ENCODE measurements at places on chromosomes 2 and 18.

GRCh38 chr18:35438480-35439234, 59.1 kb downstream of the INO80C start:
- H3K27me3 ChIP-seq: peaks cover 10% of the 10 kb centered on the region
- H3K27ac ChIP-seq: no peak overlapping the region
- H3K4me1 ChIP-seq: peaks cover 16% of the 10 kb centered on the region
- no peak overlapping the region for H3K4me3 ChIP-seq
- H3K36me3 ChIP-seq: no peaks in the 10 kb centered on the region
- no peak for DNase-seq

DNA sequence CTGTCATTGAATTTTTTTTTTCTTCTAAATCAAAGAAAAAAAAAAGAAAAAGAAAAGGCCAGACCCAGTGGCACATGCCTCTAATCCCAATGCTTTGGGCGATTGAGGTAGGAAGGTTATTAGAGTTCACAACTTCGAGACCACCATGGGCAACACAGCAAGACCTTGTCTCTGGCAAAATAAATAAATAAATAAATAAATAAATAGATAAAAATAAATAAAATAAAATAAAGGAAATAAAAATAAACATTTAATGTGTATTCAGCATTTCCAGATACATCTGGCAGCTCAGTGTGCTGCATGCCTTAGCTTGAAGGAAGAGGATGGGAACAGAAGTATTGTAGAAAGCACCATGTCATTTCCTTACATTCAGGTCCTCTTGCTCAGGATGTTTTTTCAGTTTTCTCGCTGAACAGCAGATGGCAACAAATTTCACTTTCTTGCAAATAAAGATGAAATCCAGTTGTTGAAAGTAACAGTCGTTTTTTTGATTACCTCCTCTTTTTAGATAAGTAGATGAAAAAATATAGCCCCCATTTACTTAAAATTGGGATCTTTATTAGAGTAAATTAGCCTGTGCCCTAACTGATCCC, 25.7 kb upstream of the FAM178B start:
- H3K4me3 ChIP-seq: no peak overlapping the region
- no peak overlapping the region for H3K27ac ChIP-seq
- H3K36me3 ChIP-seq: no peaks in the 10 kb centered on the region

- H3K4me1 ChIP-seq: peaks cover 54% of the 10 kb centered on the region
- H3K27ac ChIP-seq: no peak overlapping the region
- peaks cover 9% of the 10 kb centered on the region for H3K27me3 ChIP-seq
- H3K36me3 ChIP-seq: no peaks in the 10 kb centered on the region
These were observed 525.9 kb downstream of the TMEM182 start for GRCh38 chr2:103287746-103288145.

GRCh38 chr2:168089200-168089599, 158.2 kb downstream of the STK39 start:
- no peaks in the 10 kb centered on the region for H3K27me3 ChIP-seq
- H3K4me1 ChIP-seq: peaks cover 42% of the 10 kb centered on the region
- no peak overlapping the region for H3K4me3 ChIP-seq
- no peak for DNase-seq
- H3K36me3 ChIP-seq: peaks cover 8% of the 10 kb centered on the region

DNA sequence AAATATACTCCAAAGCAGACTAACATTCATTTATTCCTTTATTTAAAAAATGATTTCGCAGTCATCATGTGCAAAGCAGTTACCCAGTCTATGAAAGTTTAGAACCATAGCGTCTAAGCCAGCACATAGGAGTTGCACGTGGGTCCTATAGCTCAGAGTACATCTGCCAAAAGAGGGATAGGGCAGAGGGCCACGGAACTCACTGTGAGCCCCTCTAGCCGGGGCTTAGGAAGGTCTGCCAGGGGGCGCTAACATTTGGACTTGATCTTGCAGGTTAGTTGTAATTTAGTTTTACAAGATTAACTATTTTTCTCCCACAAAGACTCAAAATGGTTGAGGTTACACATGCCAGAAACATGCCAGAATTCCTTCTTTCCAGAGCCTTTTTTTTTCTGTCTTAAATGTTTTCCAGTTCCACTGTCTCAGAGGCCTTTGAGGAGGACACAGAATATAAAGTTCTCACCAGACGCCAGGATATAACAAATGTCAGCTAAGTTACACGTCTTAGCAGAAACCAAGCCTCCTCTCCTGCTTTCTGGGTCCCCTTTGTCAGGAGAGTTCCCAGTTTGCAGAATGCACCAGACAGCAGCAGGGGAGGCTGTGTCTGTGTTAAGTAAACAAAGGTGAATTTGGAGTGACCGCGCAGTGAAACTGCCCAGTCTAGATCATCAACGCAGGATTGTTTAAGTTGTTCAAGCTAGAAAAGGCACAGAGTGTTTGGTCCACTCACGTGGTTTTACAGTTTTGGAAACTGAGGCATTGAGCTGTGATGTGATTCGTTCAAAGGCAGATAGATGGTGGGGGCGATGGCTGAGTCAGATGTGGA, 292.0 kb downstream of the PRKCE start:
- peaks cover 9% of the 10 kb centered on the region for H3K27me3 ChIP-seq
- H3K4me3 ChIP-seq: no peak overlapping the region
- DNase-seq: no peak
- peak overlapping the region; percentile 46 for H3K27ac ChIP-seq

DNA sequence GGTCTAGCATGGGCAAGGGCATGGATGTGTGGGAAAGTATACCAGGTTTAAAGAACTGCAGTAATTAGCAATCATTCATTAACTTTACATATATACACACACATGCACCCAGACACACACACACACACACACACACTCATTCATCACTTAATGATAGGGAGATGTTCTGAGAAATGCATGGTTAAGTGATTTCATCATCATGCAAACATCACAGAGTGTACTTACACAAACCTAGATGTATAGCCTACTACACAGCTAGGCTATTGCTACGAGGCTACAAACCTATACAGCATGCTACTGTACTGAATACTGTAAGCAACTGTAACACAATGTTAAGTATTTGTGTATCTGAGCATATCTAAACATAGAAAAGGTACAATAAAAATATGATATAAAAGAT, 83.6 kb downstream of the COLEC12 start:
- no peak for DNase-seq
- no peak overlapping the region for H3K27ac ChIP-seq
- peaks cover 33% of the 10 kb centered on the region for H3K4me1 ChIP-seq
- no peaks in the 10 kb centered on the region for H3K27me3 ChIP-seq
- peaks cover 18% of the 10 kb centered on the region for H3K36me3 ChIP-seq

GRCh38 chr2:14773696-14774095, 141.2 kb downstream of the LRATD1 start:
- no peak for DNase-seq
- H3K36me3 ChIP-seq: no peaks in the 10 kb centered on the region
- peaks cover 11% of the 10 kb centered on the region for H3K27me3 ChIP-seq
- H3K4me3 ChIP-seq: no peak overlapping the region

GRCh38 chr2:69615078-69615625, 28.4 kb downstream of the AAK1 start:
- no peak overlapping the region for H3K27ac ChIP-seq
- no peaks in the 10 kb centered on the region for H3K27me3 ChIP-seq

- DNase-seq: no peak
- no peak overlapping the region for H3K27ac ChIP-seq
- no peaks in the 10 kb centered on the region for H3K36me3 ChIP-seq
- no peaks in the 10 kb centered on the region for H3K27me3 ChIP-seq
- H3K4me1 ChIP-seq: peaks cover 40% of the 10 kb centered on the region
These were observed 29.4 kb upstream of the WDR75 start for GRCh38 chr2:189411860-189412259.

DNA sequence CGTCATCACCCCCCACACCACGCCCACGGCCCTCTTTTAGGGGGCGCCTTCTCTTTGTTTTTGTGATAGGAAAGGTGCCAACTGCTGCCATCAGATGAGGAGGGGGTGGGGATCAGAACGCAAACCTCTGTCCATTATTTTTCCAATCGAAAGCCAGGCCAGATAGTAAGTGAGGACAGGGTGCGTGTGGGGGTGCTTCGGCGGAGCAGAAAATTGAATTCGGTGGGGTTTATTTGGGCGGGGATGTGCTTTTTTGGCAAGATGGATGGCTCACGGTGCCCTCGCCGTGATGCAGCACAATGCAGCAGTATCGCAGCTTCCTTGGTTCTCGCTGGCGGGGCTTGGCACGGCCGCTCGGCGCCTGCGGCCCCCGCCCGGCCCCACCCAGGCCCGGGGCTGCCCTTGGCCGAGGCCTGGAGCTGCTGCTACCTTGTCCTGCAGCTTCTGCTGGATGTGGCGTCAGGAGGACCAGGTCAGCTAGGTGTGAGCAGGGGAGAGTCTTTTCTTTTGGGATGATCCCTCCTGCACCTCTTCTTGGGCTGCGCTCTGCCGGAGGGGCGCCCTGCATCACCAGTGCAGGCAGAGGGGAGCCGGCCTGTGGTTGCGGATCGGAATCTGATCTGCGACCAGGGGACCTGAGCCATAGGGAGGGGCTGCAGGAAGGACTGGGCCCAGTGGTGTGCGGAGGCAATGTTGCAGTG, 1.3 kb downstream of the SPTBN1 start:
- no peaks in the 10 kb centered on the region for H3K36me3 ChIP-seq
- peaks cover 15% of the 10 kb centered on the region for H3K27me3 ChIP-seq
- no peak overlapping the region for H3K27ac ChIP-seq
- peak; percentile 62 for DNase-seq
- H3K4me3 ChIP-seq: peak overlapping the region; percentile 94
- H3K4me1 ChIP-seq: peaks cover 34% of the 10 kb centered on the region

- no peak for DNase-seq
- H3K4me1 ChIP-seq: peaks cover 48% of the 10 kb centered on the region
- H3K36me3 ChIP-seq: peaks cover 57% of the 10 kb centered on the region
- H3K27me3 ChIP-seq: peaks cover 6% of the 10 kb centered on the region
- no peak overlapping the region for H3K4me3 ChIP-seq
These were observed 7.1 kb upstream of the KCMF1 start for GRCh38 chr2:84963692-84964405.

DNA sequence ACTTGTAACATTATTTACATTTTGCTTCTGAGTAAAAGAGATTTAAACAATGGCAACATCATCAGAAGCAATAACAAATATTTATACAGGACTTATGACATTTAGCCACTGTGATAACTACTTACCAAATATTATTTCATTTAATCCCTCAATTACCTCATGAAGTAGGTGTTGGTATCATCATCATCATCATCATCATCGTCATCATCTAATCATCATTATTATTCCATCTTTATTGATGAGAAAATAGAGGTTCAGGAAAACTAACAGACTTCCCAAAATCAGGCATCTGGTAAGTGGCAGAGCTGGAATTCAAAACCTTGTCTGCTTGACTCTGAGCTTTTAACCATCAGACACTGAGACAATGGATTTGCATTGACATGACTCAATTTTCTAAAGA, 204.4 kb downstream of the NCKAP5 start:
- H3K27ac ChIP-seq: no peak overlapping the region
- H3K36me3 ChIP-seq: no peaks in the 10 kb centered on the region
- peaks cover 31% of the 10 kb centered on the region for H3K4me1 ChIP-seq
- H3K27me3 ChIP-seq: peaks cover 4% of the 10 kb centered on the region
- no peak for DNase-seq

DNA sequence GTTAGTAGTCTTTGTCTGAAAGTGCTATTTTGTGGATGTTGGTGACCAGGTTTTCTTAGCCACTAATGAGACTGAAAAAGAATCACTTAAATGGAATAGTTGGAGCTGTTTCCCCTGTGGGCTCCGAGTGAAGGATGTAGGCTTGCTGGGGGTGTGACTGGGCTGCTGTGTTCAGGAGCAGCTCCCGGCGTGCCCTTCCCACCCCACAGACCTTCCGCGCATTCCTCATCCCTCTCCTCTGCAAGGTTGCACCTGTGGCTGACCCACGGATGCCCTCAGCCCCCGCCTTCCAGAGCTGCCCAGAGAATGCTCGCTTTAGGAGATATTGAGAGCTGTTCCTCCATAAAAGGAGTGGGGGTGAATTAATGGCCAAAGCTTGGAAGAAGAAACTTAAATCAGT, 174.3 kb downstream of the LDLRAD4 start:
- no peaks in the 10 kb centered on the region for H3K36me3 ChIP-seq
- peaks cover 45% of the 10 kb centered on the region for H3K4me1 ChIP-seq
- no peak for DNase-seq
- H3K27ac ChIP-seq: no peak overlapping the region
- peaks cover 16% of the 10 kb centered on the region for H3K27me3 ChIP-seq

- peaks cover 5% of the 10 kb centered on the region for H3K4me1 ChIP-seq
- H3K4me3 ChIP-seq: no peak overlapping the region
- no peaks in the 10 kb centered on the region for H3K36me3 ChIP-seq
- H3K27ac ChIP-seq: no peak overlapping the region
- DNase-seq: no peak
These were observed 153.4 kb downstream of the GPD2 start for GRCh38 chr2:156589381-156590079.

GRCh38 chr2:156915332-156915731, 342.2 kb upstream of the GALNT5 start:
- H3K36me3 ChIP-seq: no peaks in the 10 kb centered on the region
- H3K27me3 ChIP-seq: no peaks in the 10 kb centered on the region
- no peaks in the 10 kb centered on the region for H3K4me1 ChIP-seq
- H3K27ac ChIP-seq: no peak overlapping the region

DNA sequence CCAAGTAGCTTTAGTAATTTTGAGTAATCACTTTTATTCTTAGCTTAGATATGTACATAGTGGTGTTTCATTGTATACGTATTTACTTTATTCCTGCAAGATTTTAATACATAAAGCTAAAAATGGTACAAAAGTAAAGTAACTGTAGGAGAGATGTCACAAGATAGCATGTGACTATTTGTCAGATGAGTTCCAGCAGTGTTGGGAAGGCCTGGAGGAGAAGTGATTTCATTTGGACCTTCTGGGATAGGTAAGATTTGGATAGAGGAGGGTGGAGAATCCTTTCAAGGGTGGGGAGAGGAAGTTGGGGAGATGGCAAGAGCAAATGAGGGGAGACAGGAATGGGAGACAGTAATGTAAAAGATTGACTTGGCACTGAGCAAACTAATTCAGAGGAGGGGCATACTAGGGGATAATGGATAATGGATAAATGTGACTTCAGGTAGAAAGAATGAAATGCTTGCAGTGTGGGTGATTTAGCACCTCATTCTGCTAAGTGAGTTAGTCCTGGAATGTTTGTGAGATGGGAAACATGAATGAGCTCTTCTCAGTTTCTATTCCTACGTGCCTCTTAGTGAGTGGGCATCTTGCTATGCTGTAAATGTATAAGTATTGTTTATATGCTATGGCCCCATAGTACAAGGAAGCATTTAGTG, 10.5 kb downstream of the WDR43 start:
- no peak overlapping the region for H3K27ac ChIP-seq
- H3K4me3 ChIP-seq: no peak overlapping the region
- DNase-seq: no peak
- H3K36me3 ChIP-seq: peaks cover 65% of the 10 kb centered on the region
- no peaks in the 10 kb centered on the region for H3K27me3 ChIP-seq
- peaks cover 6% of the 10 kb centered on the region for H3K4me1 ChIP-seq

All from nephron progenitor cell (in vitro differentiated cells).